Panc1 (cell line): ENCODE measurements at places on chromosomes 2 and 18.

GRCh38 chr2:158734442-158734841 is 60.7 kb upstream of the DAPL1 start:
- no peak for DNase-seq

DNA sequence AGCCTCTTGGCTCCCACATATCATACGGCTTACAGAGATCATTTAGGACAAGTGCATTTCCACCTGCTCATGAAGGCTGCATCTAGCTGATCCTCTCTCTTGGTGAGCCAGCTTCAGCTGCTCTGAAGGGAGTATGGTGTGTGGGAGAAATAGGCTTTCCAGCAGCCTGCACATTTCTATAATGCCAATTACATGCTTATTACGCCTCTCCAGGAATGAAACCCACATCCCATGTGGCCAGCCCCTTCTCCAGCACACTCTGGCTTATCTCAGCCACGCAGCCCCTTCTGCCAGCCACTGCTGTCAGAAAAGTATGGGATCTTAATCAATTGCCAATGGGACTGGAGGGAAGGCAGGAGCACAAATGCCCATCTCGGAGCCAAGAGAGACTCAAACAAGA is 117.5 kb downstream of the GALNT14 start:
- DNase-seq = no peak

DNA sequence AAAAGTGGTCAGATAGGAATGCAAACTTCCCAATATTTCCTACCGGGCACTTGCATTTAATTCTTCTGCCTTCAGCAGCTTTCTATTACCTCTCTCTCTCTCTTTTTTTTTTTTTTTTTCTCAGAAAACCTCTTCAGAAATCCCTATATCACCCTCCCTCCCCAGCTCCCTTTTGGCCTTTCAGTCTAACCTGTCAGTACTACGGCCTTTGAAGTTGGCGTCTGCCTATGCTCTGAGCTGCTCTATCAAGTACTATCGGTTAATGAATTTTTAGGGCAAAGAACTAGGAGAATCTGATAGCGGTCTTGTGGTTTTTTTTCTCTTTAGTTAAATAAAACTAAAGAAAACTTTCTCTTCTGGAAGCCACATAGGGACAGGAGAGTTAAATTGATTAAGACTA is 122.4 kb upstream of the MAPRE2 start:
- no peak for DNase-seq

- DNase-seq = no peak
These were observed 10.3 kb upstream of the PDK1 start for GRCh38 chr2:172545408-172546075.

- no peak for DNase-seq
These were observed 295.7 kb downstream of the AGAP1 start for GRCh38 chr2:235789552-235789951.

DNA sequence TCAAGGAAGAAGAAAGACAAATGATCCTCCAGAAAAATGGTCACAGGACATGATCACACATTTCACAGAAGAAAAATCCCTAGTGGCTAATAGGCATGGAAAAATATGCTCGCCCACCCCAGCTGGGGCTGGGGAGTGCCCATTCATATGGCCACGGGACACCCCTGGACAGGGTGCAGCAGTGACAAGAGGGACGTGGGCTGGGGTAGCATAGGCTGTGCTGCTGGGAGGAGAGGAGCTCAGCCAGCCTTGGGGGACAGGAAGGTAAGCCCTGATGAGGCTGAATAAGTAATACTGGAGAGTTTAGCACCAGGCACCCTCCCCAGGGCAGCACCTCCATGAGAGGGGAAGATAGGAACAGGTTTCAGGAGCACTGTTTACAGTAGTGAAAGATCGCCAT is 254.9 kb upstream of the HS6ST1 start:
- no peak for DNase-seq

- no peak for DNase-seq
These were observed 59.8 kb downstream of the MARCHF4 start for GRCh38 chr2:216312441-216312840.

DNA sequence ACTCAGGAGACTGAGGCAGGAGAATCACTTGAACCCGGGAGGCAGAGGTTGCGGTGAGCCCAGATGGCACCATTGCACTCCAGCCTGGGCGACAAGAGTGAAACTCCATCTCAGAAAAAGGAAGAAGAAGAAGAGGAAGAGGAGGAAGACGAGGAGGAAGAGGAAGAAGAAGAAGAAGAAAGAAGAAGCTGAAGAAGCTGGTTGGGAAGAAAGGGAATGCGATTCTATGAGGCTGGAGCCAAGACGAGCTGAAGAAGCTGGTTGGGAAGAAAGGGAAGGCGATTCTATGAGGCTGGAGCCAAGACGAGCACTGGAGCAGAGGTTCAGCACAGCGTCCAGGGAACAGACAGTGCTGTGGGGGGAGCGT is 30.3 kb upstream of the TAF1B start:
- no peak for DNase-seq

- no peak for DNase-seq
These were observed 74.4 kb upstream of the EPB41L3 start for GRCh38 chr18:5618047-5618688.
